ENCODE measurements at places on chromosomes 12 and 14.
A peak's percentile ranks its signal among the peaks of the same experiment; 100 is the strongest.

GRCh38 chr12:96218989-96219678 is 25.0 kb downstream of the ELK3 start:
- DNase-seq = no peak

DNA sequence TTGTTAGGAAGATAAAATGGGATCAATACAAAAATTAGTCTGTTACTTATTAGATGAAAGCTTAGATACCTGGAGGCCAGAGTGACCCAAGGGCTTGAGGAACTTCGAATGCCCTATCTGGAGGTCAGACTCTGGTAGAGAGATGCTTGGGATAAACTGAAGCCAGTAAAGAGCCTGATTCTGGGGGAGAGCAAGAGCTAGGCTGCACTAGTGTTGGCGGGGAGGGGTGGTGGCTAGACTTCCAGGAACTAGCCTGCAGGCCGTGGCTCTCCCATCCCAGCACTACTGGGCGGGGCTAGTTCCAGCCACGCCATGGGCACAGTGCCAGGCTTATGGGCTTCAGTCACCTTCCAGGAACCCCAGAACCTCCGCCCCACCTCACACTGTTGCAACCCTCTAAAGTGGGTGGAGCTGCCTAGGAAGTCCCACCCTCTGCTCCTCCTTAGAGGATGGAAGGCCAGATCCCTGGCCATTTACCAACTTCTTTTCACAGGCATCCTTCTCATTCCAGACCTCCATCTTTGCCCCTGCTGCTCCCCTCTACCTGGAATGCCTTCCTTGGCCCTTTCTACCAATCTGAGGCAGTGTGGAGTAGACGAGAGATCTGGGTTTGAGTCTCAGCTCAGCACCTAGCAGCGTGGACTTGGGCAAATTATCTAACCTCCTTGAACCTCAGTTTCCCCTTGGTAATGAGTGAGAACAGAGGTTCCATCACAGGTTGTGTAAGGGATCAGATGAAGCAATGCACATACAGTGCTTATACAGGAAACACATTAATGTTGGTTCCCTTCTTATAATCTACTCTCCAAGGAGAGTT is 6.3 kb upstream of the NFE2 start:
- DNase-seq = peak; percentile 86

GRCh38 chr14:71650187-71650755 is 282.0 kb upstream of the RGS6 start:
- no peak for DNase-seq

DNA sequence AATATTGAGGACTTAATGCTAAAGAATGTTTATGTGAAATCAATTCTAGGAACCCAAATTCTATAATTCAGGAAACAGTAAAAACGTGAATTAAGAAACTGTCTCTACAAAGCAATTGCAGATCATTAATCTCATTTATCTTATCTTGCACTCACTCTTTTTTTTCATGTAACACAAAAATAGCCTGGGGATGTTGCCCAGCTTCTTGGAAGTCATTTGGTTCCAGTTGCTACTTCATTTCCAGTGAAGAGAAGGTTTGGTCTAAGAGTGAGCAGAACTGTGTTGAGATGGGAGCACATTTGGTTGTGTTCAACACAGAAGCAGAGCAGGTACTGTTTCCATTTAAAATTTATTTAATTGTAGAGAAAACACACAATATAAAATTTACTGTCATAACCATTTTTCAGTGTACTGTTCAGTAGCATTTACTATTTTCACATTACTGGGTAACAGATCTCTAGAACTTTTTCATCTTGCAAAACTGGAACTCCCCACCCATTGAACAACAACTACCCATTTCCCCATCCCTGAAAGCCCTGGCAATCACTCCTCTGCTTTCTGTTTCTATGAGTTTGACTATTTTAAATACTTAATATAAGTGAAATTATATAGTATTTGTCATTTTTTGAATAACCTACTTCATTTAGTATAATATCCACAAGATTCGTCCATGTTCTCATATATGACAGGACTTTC is 9.7 kb downstream of the CLEC6A start:
- no peak for DNase-seq

DNA sequence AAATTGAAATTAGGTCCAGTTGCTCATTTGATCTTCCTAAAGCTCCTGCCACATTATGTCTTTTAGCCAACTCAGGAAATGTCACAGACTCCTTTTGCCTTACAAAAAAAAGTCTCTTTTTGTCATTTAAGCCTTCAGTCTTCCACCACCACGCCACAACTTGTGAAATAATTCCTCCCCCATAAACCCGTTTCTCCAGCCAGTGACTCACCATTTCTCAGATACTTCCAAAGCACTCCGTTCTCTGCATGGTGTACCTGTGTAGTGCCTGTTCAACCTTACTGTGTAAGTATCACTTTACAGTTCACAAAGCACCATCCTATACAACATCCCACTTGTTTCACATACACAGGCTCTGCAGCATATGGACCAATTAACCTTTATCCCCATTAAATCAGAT is 139.5 kb upstream of the AEBP2 start:
- DNase-seq = peak; percentile 43

DNA sequence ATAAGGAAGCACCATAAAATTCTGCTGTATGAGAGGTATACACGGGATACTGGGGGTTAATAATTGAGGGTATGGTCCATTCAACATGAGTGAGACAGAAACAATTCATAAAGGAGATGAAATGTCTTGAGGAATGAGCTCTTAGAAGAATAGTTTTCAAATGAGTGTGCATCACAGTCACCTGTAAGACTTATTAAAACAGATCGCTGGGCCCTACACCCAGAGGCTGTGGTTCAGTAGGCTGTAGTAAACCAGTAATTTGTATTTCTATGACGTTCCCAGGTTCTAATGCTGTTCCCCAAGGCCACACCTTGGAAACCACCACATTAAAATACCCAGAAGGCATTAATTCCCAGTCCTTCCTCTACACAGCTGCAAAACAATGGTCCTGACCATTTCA is 49.6 kb downstream of the CAND1 start:
- DNase-seq = no peak

All from fibroblast of villous mesenchyme (primary cell).